Activated CD8-positive, alpha-beta memory T cell treated with anti-CD3 and anti-CD28 coated beads for 24 hours (primary cell): ENCODE measurements at places on chromosomes 7 and 10.

DNA sequence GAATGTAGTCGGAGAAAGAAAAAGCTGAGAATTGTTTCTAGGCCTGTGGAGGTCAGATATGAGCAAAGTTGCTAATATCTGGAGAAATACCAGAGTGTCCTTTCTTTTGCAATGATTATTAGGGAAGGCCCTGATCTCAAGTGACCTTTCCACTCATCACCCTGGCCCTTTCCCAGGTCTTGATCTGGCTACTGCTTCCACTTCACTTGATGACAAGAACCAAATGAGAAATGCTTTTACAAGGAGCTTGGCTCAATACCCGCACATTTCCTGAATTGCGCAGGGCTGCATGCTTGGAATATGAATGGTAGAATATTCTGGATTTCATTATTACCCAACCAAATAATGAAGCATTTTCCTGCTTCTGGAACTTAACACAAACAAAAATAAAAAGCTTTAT, 104.6 kb downstream of the ITGB8 start:
- no peak for DNase-seq

GRCh38 chr7:141220263-141220880, 146.5 kb downstream of the TMEM178B start:
- DNase-seq = no peak

GRCh38 chr7:36617408-36617807, 106.9 kb downstream of the AOAH start:
- DNase-seq = no peak

- no peak for DNase-seq
Measured at GRCh38 chr10:112716924-112717413, 233.1 kb upstream of the TCF7L2 start.

GRCh38 chr10:29387269-29387668, 98.4 kb downstream of the LYZL1 start:
- no peak for DNase-seq

- DNase-seq = no peak
Measured at GRCh38 chr10:52951824-52952223, 179.2 kb upstream of the MBL2 start.

GRCh38 chr7:108114117-108114841, 15.9 kb downstream of the LAMB4 start:
- DNase-seq = no peak

- no peak for DNase-seq
Measured at GRCh38 chr10:89258881-89259280, 7.3 kb upstream of the LIPA start.

GRCh38 chr7:73766556-73767229, 3.4 kb downstream of the CLDN3 start:
- DNase-seq = no peak

- no peak for DNase-seq
Measured at GRCh38 chr7:122767339-122767738, 64.6 kb upstream of the RNF148 start.

- DNase-seq = no peak
Measured at GRCh38 chr7:153193144-153193595, 433.6 kb downstream of the ACTR3B start.

DNA sequence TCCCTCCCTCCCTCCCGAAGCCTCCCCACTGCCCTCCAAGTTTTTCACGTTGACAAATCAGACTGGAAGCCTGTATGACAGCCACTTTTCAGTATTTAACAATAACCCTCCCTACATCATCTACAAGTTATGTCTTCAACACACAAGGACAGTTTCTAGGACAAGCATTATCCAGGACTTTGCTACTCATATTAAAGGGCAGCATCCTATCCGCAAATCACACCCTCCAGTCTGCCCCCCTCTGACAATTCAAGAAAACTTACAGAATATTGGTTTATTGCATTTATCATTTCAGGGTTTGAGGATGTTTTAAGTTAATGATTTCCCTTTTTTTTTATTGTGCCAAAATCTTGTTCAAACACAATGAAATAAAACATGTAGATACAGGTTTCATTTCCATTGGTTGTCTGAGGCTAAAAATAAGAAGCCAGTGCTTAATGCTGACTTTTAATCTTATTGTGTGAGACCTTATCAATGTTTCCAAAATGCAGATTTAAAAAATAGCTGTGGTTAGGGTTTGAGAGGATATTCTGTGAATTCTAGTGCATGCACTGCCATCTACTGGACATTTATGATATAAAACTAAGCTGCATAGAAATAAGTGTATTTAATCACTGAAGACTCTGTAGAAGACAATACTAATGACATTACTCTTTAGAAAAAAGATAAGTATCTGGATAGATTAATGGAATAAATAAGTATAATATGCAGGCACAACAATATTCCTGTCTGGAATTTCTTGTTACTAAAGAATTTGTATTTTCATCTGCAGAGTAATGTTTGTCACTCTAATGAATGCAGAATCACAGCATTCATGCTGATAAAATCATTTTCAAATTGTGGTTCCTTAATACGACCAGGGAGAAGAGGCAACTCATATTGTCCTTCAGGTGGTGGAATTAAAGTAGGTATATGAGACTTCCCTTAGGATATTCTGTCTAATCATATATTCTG, 64.1 kb downstream of the CAV1 start:
- no peak for DNase-seq

DNA sequence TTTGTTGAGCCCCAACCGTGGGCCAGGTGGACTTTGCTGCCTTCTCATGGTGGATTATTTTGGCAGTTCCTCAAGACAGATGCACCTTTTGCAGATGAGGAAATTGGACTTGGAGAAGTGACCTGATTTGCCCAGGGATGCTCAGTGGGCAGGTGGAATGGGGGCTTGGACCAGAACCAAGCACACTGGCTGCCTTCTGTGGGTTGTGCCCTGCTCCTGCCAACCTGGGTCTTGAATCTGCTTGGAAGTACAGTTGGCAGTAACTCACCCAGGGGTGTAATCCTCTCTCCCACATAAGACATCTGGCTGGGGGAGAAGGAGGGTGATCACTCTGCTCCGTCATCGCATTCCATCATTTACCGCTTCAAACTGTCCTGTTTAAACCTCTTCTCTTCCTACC, 110.5 kb upstream of the GPR26 start:
- DNase-seq = peak; percentile 45

GRCh38 chr7:44293561-44294324, 31.7 kb downstream of the CAMK2B start:
- peak; percentile 33 for DNase-seq

- DNase-seq = no peak
Measured at GRCh38 chr7:20892776-20893175, 106.1 kb upstream of the SP8 start.

DNA sequence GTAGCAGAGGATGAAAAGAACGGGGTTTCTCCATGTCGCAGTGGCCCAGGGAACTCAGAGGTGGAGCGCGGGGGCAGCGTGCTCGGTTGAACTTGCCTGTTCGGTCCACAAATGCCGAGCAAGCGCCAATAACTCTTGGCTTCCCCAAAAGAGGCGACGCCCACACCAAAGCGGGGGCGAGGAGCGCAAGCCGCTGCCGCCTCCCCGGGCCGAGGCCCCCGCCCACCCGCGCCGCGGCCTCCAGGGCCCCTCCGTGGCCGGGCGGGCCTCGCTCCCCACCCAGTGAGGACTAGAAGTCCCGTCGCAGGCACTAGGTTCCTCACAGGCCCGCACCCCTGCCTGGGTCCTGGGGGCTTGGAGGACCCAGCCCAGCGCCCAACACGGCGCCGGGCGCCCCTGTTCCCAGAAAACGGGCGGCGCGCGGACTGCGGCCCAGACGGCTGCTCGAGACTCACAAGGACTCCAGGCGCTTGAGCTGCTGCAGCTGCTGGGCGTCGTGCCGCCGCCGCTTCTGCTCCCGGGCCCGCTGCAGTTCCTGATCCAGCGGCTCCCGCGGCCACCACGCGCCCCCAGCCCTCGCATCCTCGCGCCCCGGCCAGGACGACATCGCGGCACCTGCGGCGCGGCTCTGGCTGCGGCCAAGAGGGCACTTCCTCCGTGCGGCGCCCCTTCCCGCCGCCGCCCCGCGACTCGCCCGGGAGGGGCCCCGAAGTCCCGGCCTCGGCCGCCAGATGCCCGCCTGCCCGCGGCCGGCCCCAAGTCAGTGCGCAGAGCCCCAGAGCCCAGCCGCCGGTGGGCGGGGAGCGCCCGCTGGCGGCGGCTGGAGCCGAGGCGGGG, 14.6 kb upstream of the FKBP9 start:
- DNase-seq = peak; percentile 86

DNA sequence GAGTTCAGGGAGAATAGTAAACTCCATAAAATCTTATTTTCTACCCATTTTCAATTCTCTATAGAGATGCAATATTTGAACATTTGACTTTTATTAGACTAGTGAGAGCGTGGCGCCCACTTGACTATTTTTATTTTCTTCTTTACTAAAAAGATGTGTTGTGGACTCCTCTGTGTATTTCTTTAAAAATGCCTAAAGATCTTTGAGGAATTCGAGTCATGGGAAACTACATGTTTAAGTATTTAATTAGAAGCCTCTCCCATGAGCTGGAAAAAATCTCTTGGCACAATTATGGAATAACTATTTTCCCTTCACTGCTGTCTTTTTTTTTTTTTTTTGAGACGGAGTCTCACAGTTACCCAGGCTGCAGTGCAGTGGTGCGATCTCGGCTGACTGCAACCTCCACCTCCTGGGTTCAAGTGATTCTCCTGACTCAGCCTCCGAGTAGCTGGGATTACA, 124.2 kb downstream of the ARHGAP12 start:
- DNase-seq = no peak

DNA sequence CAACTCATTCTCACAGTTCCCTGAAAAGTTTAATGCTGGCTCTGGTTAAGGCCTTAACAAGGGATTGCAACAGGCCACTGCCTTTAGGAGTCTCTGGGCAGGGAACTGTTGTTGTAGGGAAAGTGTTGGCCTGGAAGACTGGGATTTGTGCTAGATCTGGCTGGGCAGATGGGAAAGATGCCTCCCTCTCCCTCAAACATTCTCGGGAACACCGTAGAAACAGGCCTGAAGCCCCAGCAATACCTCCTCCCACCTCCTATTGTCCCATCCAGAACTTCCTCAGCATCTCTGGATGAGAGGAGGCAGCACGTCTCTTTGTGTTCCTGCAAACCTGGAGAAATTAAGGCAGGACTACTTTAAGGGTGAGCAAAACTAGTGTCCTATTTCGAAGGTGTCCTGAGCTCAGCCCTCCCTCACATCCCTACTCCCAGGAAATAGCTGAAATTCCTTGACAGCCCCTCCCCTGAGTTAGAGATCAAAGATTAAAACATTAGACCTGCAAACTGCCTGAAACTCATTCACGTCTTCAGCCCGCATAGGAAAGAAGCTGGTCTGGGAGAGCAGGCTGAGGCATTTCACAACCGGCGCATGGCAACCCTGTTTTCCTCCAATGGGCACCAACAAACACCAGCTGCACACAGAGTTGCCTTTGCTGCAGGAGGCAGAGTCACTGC, 10.9 kb upstream of the MAP3K8 start:
- DNase-seq = no peak

DNA sequence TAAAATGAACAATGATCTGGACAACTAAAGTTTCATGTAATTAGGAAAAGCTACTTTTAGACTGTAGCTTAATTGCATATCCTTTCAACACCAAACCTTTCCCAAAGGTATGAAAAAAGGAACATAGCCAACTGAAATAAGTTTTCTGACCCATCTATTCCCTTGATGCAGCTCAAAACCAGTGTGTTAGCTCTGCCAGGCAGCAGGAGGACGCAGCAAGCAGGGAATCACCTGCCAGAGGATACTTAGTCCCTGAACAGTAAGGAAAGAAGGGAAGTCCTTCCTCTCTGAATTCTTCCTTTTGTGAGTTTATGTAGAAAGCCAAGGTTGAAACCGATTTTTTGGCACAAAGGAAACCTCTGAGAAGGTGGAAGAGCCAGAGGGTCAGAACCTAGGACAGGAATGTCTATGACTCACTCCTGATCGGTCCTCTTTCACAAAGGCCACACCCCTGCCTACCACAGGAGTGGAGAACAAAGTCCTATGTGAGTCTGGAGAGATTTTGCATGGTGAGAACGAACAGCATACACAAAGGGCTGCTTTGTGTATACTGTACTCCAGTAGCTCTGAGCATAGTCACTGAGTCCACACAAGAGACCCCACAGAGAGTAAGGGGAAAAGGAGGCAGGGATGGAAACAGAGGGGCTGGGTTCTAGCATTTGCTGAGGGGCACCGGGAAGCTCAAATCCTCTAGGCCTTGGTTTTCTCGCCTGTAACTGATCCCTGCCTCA, 68.8 kb upstream of the GSDME start:
- DNase-seq = peak; percentile 61

DNA sequence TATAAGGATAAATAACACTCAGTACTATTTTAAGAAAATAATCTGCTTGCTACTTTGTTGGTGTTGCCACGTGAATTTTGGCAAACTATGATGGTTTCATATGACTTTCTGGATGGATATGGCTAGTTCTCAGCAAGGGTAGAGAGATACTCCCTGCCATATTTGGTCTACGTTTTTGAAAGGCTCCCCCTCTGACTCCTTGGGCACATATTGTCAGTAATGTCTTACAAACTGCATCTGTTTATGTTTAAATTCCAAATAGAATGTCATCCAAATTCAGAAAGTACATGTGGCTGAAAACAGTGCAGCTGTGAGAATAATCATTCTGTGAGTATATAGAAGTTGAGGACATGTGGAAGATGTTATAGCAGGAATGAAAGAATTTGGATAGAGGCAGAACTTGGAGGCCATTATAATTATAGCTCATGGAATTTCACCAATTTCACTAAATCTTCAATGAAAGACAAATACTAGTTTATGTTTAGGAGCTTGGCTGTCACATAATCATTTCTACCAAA, 107.8 kb downstream of the SRI start:
- no peak for DNase-seq

DNA sequence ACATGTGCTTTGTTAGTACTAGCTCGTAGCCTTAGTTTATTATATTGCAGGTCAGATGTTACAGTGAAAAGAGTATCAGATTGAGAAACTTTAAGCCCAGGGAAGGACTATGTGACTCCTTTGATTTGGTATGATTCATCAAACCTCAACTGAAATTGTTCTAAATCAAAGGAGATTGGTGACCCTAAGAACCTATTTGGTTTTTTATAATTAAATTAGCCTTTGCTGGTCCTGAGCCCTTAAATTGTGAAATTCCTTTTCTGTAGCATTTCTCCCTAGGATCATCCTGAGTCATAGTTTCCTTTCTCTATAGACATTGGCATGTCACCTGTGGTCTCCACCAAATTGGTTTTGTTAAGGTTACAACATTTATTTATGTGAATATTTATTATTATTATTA, 89.7 kb downstream of the POLR1F start:
- DNase-seq = no peak

DNA sequence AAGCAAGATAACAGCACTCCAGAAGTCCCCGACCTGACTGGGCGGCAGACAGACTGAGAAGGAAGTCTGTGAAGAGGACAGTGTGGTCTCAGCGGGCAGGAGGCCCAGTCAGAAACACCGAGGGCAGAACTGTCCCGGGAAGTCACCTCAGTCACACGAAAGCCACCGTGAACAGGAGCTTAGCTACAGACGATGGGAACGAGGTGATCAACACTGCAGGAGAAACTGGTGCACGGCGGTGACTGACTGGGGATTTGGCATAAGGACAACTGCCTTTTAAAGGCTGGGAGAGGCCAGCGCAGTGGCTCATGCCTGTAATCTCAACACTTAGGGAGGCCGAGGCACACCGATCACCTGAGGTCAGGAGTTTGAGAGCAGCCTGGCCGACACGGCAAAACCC, 217.8 kb downstream of the PTPRN2 start:
- DNase-seq = no peak
